ENCODE measurements at places on chromosomes 7 and 10. TPM values are rescaled to one million over a fixed set of nuclear protein-coding genes. Genes with fewer than 3 reads are reported as not detected.

PODXL gene
- 0.56 TPM for total RNA-seq

ASB10 gene
- not detected for total RNA-seq

OTUD1 gene
- total RNA-seq, result 12.0 TPM

PKD2L1 gene
- total RNA-seq, result not detected

TMEM130 gene
- total RNA-seq, result not detected

SPDYE6 gene
- not detected for total RNA-seq

TRIM50 gene
- total RNA-seq, result under 0.01 TPM

ALOX5 gene
- total RNA-seq, result 0.17 TPM

KCNIP2 gene
- 0.67 TPM for total RNA-seq

GJC3 gene
- total RNA-seq, result not detected

LSM5 gene
- total RNA-seq, result 15.7 TPM

GRCh38 chr10:67668448-67668847 lies 27.5 kb downstream of the CTNNA3 start:
- peak; percentile 20 for DNase-seq

DNA sequence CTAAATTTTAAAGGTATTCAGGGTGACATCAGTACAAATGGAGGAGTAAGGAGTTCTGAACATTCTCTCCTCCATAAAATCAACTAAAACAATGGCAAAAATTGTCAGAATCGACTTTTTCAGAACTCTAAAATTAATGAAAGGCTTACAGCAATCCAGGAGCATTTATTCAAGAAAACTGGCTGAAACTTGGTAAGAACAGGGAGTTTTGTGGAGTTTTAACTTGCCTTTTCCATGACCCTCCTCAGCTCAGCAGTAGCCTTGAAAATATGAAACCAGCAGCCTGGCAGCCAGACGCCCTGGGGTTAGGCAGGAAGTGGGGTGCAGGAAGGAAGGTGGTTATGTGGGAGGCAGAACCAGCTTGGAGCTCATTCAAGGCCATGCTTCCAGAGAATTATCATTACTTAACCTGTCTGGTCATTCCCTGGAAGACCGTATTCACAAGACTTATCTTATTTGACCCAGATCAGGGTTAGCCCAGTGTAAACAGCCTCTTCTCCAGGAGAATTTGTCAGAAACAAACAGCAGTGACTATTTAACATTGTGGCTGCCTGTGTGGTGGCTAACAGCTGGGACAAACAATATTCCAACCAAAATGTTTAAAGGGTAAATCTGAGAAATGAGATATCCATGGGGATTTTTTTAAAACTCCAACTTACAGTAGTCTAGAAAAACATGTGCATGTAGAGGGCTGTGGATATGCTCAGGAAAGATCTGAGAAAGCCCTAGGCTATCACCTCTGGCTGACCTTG lies 75.7 kb upstream of the MACROH2A2 start:
- peak; percentile 21 for DNase-seq

- no peak for DNase-seq
Observed at GRCh38 chr10:73232887-73233286, 14.2 kb downstream of the DNAJC9 start.

GRCh38 chr7:87075671-87076404 lies 16.4 kb upstream of the ELAPOR2 start:
- DNase-seq, result no peak

DNA sequence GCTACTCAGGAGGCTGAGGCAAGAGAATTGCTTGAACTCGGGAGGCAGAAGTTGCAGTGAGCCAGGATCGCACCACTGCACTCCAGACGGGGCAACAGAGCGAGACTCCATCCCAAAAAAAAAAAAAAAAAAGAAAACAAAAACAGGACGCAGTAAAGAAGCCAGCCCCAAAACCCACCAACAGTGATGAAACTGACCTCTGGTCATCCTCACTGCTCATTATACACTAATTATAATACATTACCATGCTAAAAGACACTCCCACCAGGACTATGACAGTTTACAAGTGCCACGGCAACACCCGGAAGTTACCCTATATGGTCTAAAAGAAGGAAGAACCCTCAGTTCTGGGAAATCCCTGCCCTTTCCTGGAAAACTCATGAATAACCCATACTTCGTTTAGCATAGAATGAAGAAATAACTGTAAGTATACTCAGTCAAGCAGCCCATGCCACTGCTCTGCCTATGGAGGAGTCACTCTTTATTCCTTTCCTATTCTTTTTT lies 40.0 kb upstream of the EIF4H start:
- peak; percentile 11 for DNase-seq

DNA sequence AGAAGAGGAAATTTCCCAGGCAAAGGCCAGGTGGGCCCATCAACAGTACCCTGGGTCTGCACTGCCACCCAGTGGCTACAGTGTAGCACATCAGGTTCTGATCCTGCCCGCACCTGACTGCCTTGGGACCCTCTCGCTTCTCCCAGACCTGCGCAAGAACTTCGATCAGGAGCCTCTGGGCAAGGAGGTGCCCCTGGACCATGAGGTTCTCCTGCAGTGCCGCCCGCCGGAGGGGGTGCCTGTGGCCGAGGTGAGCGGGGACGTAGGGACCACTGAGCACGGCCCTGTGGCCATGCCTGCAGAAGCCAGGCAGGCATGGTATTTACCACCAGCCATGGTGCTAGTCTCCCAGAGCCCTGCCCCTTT lies 33.9 kb upstream of the SLC29A3 start:
- peak; percentile 9 for DNase-seq

- no peak for DNase-seq
Observed at GRCh38 chr7:94660006-94660405, 4.1 kb upstream of the SGCE start.

DNA sequence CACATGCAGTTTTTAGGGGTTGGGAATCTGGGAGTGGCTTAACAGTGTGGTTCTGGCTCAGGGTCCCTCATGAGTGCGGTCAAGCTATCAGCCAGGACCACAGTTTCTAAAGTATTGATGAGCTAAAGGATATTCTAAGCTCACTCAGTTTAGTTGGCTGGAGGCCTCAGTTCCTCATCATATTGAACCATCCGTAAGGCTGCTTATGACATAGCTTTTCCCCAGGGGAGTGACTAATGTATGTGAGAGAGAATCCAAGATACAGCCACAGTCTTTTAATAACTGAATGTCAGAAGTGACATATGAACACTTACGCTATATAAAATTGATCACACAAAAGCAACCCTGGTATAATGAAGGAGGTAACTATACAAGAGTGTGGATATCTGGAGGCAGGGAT lies 245.3 kb downstream of the POLR1F start:
- DNase-seq, result no peak

GRCh38 chr10:123560301-123561140 lies 105.6 kb upstream of the GPR26 start:
- DNase-seq, result no peak

GRCh38 chr7:126557271-126557670 lies 695.5 kb downstream of the GRM8 start:
- no peak for DNase-seq

DNA sequence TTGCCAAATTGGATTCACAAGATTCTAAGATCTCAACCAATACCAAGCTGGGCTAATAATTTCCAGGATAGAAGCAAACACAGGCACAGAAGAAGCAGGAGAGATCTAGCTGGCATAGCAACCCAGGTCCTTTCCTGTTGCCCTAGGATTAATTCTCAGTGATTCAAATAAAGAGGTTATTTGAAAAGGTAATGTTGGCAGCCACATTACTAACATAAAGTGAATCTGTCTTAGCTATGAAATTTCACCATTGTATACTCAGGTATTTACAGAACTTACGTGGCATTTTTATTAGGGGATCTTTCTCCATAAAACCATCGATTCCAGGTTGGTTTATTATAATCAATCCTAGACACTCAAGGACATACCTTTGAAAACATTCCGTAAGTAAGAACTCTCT lies 379.3 kb upstream of the POM121L12 start:
- no peak for DNase-seq

DNA sequence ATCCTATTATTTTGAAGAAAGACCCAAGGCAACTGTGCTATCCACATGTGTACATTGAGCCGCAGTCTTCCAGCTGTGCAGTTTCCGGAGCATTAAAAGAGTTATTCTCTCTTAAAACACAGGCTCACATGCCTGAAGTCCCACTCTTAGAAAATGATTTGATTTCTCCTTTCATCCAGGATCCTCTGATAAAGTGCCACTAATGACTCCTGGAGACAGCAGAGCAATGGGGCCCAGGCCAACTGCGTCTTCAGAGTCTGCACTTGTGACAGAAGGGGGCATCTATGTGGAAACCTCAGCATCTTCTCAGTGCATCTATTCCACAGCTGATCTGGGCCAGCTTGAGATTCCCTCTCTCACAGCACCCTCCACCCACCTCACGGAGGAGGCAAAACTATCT lies 482.1 kb upstream of the AKR1E2 start:
- no peak for DNase-seq

DNA sequence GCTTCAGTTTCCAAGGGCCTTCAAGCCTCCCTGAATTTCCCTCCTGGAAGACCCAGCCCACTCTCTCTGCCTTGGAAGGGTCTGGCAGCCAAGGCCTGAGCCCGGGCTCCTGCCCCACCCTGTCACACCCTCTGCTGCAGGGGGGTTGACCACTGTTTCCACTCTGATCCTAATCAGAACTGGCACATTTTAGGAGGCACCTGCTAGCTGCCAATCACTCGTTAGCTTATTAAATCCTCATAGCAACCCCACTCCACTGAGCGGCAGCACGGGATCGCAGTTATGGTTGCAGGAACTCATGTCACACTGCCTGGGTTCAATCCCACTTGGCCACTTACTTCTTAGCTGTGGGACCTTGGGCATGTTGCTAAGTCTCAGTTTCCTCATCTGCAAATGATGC lies 12.9 kb downstream of the HSPB1 start:
- no peak for DNase-seq

- DNase-seq, result no peak
Observed at GRCh38 chr7:2492038-2492437, 15.8 kb upstream of the GRIFIN start.

- peak; percentile 48 for DNase-seq
Observed at GRCh38 chr7:151626422-151627115, 106.9 kb upstream of the RHEB start.

GRCh38 chr7:7793249-7793648 lies 74.8 kb upstream of the RPA3 start:
- no peak for DNase-seq

GRCh38 chr10:116888380-116889055 lies 39.2 kb downstream of the ENO4 start:
- peak; percentile 89 for DNase-seq

DNA sequence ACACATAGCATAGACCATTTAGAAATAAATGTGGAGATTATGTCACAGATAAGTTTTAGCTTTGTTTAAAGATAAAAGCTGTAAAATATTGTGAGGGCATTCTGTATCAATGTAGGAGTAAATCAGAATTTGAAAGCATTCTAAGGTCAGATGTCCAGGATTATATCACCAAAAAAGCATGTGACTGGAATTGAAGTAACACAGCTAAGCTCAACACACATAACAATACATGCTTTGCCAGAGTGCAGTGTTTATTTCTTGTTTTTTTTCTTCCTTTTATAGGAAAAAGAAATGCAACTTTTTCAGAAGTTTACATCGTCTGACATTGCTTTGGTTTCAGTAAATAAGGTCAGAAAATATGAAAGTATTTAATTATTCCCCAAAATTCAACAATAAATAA lies 183.4 kb downstream of the HTR7 start:
- no peak for DNase-seq

GRCh38 chr7:27111042-27111750 lies 8.7 kb upstream of the HOXA2 start:
- DNase-seq, result peak; percentile 87

- DNase-seq, result no peak
Observed at GRCh38 chr7:30146127-30146612, 11.4 kb downstream of the MTURN start.

- DNase-seq, result no peak
Observed at GRCh38 chr10:123882681-123883445, 8.7 kb downstream of the CPXM2 start.

Data from mammary epithelial cell (primary cell).